Uterus (tissue), 4 donors: ENCODE measurements at places on chromosomes 7 and 10. TPM values are rescaled to one million over a fixed set of nuclear protein-coding genes. Genes with fewer than 3 reads are reported as not detected.

The CCDC172 gene
- not detected for total RNA-seq

The ARMC3 gene
- 16.3 TPM for total RNA-seq

The NANOS1 gene
- total RNA-seq, result 4.5 TPM

The LRIT1 gene
- not detected for total RNA-seq

The TAS2R4 gene
- 0.29 TPM for total RNA-seq

The ZMYND11 gene
- total RNA-seq, result 122 TPM

The LRMDA gene
- total RNA-seq, result 15.7 TPM

The ENTPD1 gene
- total RNA-seq, result 99.5 TPM

The RNLS gene
- 19.7 TPM for total RNA-seq

GRCh38 chr10:74027702-74028101 is 29.8 kb downstream of the VCL start:
- no peak for DNase-seq

DNA sequence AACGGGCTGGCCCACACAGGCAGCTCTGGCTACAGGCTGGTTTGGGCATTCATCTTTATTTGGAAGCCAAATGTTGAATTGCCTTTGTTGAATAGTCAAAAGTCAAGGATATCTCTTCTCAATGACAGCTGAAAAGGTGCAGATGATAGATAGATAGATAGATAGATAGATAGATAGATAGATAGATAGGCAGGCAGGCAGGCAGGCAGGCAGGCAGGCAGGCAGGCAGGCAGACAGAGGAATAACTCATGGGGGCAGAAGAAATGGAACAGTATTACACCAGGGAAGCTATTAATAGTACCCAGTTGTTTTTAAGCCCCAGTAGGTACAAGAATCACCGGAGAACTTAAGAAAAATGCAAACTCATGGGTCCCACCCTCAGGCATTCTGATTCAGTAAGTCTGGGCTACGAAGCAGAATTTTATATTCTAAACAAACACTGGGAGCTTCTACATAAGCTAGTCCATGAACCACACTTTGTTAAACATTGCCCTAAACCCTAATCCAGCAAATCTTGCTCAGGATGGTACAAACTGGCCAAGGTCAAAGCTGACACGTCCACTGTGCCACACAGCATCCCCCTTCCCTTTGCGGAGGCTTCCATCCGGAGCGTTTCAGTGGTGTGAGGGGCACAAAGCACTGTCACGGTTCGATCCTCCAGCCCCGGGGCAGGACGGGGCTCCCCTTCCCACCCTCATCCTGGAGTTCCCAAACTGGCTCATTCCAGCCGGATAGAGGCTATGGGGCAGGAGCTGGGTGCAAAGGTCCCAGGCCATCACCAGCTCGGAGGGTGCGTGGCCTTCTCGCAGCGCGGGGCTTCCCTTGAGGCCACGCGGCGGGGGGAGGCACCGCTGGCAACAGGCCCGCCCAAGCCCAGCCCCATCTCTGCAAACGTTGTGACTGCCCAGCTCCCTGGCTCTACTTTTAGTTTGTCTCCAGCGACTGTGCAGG is 6.7 kb downstream of the PRKAG2 start:
- no peak for DNase-seq

GRCh38 chr7:130384841-130385599 is 4.7 kb downstream of the CPA1 start:
- DNase-seq, result no peak

DNA sequence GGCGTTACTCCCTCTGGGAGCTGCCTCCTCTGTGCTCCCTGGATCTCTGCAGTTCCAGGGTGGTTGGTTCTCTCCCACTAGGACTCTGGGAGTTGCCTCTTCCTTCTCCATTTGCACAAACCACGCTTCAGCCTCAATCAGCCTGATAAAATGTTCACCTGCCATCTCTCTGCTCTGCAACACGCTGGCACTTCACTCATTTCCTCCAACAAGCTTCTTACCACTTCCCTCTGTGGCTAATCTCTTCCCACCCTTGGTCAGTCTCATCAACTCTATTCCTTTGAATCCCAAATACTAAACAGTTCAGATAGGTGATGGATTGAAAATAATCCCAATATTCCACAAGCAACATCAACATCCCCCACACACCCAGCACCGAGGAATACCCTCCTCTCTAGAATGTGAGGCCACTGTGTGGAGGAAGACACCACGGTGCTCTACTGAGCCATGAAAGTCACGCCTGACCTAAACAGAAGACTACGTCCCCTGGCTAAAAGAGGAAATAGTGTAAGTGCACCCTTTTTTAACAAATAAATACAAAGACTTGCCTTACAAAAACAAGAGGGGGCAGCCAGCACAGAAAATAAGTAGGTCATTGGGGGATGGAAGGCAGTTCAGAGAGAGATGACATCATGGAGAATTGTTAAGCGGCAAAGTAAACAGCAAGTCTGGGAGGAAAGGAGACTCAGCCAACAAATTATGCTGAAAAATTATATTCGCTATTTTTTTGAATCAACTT is 1.9 kb upstream of the FAM170B start:
- DNase-seq, result no peak

GRCh38 chr10:29668628-29669027 is 33.9 kb upstream of the SVIL start:
- DNase-seq, result no peak

- DNase-seq, result no peak
Observed at GRCh38 chr10:98258683-98259454, 9.1 kb downstream of the LOXL4 start.

DNA sequence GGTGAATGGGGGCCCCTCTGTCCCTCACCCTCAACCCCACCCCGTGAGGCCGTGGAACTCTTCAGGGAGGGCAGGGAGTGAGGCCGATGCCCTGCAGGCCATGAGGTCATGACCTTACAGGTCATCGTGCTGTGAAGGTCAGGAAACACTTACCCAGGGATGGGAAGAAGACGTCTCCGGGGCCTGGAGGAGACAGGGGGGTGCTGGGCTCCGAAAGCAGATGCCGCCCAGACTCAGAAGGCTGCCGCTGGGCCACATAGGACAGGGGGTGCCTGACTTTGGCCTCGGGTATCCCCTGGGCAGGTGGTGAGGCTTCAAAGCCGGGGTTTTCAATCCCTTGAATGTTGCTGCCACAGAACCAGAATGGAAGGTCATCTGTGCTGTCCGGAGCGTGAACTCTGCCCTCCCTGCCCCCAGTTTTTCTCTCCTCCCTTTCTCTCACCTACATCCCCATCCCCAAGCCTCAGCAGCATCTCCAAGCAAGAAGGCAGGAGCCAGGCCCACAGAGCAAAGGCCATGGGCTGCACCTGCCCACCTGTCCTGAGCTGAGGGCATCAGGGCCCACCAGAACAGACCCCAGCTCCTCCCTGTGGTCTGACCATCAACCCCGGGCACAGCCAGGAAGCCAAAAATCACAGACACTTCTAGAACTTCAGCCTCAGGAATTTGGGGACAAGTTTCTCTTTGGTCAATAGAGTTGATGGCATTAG is 21.6 kb downstream of the VSIR start:
- DNase-seq, result no peak

- DNase-seq, result no peak
Observed at GRCh38 chr10:124296121-124296812, 122.5 kb downstream of the OAT start.

GRCh38 chr7:154649434-154649833 is 353.5 kb downstream of the PAXIP1 start:
- DNase-seq, result no peak

DNA sequence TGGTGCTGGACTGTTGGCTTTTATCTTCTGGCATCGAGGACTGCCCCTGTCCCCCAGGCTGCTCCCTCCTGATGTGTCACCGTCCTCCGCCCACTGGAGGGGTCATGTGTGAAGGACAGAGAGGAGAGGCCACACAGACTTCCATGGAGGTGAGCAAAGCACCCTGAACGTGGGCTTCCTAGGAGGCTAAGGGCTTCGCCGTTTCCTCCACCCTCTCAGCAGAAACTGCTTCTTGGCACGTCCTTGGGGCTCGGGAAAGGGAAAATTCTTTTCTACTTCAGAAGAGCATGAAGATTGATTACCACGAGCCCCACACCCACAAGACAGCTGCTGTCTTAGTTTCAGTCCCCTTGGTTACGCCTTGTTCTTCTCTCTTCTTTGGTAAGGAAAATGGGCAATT is 218.2 kb downstream of the CCDC3 start:
- DNase-seq, result peak; percentile 26

- no peak for DNase-seq
Observed at GRCh38 chr10:113493195-113493594, 59.7 kb upstream of the HABP2 start.

- DNase-seq, result no peak
Observed at GRCh38 chr10:132138596-132138995, 48.2 kb upstream of the DPYSL4 start.

DNA sequence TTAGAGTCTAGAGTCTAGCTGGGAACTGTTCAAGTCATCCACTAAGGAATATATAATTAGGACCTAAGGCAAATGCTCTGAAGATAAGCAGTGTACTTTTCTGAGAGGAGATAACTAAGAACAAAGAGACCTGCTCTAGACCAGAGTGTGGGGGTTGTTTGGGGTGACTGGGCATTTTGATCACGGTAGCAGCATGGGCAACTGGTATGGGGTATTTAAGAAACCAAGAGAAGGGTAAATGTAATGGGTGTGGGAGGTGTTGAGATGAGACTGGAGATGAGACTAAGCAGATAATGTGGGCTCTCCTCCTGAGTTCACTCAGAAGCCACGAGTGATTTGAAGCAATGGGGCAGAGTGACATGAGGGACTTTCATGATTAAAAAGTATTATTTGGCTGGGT is 1082.9 kb downstream of the GATA3 start:
- no peak for DNase-seq

DNA sequence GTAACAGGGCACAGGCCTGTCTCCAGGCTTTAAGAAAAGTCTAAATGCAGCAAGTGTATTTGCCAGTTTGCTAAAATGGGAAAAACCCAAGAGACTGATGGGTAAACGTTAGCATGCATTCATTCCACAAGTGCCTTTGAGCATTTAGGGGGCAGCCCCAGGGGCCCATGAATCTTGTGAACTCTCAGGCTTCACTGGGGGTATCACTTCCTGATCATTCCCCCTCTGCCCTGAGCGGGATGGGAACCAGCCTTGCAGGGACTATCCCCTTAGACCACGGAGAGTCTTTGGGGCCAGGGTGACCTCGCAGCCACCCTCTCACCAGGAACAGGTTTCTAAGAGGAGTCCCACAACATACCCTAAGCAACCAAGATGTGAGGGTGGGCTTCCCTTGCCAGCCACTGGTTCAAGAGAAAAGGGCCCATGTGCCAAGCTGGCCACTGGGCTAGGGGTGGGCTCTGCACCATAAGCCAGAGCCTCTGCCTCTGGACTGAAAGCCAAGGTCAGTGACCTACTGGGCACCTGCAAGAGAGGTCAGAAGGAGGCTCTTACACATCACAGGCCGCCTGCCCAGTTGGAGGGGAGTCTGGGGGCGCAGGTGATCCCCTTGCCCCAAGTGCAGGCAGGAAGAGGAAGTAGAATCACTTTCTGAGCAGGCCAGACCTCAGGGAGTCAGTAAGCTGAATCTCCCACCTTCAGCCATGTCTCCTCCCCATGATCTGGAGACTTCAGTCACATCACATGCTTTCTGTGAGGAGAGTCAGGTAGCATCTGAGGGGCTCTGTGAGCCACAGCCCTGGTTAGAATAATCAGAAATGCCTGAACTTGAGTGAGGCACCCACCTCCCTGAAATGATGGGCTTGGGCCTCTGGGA is 75.0 kb downstream of the C10orf105 start:
- no peak for DNase-seq

GRCh38 chr7:11297126-11297625 is 323.5 kb downstream of the PHF14 start:
- no peak for DNase-seq

DNA sequence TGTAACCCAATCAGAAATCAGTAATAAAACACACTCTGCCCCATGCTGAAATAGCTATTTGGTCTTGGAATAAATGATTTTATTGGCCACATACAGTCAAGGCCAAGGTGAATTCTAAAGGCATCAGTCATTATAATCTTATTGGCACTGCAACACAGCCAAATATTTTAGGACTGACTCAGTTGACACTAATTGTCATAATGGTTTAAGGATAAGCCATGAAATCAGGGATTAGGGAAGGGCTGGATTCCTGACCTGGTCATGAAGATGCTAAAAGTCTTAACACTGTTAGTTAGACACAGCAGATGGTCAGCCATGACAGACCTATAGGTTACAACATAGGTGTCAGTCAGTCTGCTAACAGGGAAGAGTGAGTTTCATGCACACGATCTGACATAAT is 330.3 kb upstream of the NPSR1 start:
- DNase-seq, result no peak

GRCh38 chr10:124703778-124704427 is 40.3 kb downstream of the FAM53B start:
- DNase-seq, result peak; percentile 87

GRCh38 chr7:47378728-47379395 is 203.0 kb downstream of the TNS3 start:
- DNase-seq, result no peak

DNA sequence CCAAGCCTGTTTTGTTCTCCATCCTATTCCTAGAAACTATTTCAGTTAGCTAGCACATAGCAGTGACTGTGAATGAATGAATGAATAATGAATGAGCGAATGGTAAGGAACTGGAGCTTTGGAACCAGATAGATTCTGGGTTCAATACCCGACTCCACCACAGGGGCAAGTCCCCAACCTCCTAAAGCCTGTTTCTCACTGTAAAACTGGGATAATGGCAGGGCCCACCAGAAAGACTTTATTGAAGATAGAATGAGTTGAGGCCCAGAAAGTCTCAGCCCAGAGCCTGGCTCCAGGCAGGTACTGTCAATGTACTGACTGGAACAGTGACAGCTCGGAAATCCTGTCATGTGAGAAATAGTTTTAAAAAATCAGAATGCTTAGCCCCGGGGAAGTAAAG is 1.1 kb upstream of the CDH23 start:
- DNase-seq, result no peak

GRCh38 chr10:126187399-126187798 is 200.9 kb downstream of the ADAM12 start:
- no peak for DNase-seq

DNA sequence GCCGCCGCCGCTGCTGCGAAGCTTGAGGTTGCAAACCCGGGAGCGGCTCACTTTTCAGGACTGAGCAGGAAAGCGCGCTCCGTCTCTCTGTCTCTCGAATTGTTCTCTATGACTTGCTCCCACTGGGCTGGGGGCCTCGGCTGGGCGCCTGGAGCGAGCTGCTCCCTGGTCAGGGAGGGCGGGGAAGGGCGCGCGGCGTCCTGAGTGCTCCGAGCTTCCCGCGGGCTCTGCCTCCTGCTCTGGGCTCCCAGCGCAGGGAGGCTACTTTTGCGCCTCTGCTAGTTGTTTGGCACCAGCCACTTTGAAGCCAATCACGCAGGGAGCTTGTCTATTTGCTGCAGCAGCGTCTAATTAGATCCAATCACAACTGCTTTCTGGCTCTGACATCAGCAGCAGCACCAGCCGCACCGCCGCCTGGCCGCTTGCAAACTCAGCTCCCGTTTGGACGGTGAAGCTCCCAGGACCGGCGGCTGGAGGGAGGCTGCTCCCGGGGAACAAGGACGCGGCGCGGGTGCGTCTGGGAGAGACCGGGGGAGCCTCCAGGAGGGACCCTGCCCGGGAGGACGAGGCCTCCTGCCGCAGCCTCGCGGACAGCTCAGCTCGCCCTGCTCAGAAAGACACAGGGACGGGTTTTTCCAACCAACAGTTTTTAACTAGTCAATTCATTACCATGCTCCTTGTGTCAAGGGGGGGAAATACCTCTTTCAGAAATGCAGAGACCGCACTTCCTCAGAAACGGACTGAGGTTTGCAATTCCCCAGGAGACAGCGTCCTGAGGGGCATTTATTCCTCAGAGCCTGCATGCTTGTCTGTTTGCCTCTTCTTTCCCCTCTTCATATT is at the start of gene ADARB2:
Gene ADARB2 (minus strand): TSS at position 304 of the 840 bp plus-strand sequence.
- no peak for DNase-seq
